ENCODE measurements at places on chromosomes 2 and 18. TPM values are rescaled to one million over a fixed set of nuclear protein-coding genes. Genes with fewer than 3 reads are reported as not detected.

NEU2 gene
- not detected for total RNA-seq

PHOSPHO2 gene
- 1.7 TPM for total RNA-seq

OR6B2 gene
- total RNA-seq: not detected

CD28 gene
- total RNA-seq: not detected

EIF5B gene
- total RNA-seq: 9.6 TPM

TACR1 gene
- not detected for total RNA-seq

UGT1A3 gene
- total RNA-seq: not detected

KLHL41 gene
- 0.34 TPM for total RNA-seq

TTC31 gene
- 20.8 TPM for total RNA-seq

PHLPP1 gene
- total RNA-seq: 5.5 TPM

SOX11 gene
- total RNA-seq: 7.4 TPM

MOCOS gene
- 6.4 TPM for total RNA-seq

B3GNT7 gene
- total RNA-seq: 0.50 TPM

ALLC gene
- not detected for total RNA-seq

CTAGE1 gene
- total RNA-seq: not detected

MAPK4 gene
- not detected for total RNA-seq

EPB41L3 gene
- 36.8 TPM for total RNA-seq

UGT1A9 gene
- total RNA-seq: not detected

DSG2 gene
- 11.0 TPM for total RNA-seq

ITPRIPL1 gene
- 3.7 TPM for total RNA-seq

CFAP65 gene
- not detected for total RNA-seq

IL36A gene
- total RNA-seq: not detected

EGR4 gene
- not detected for total RNA-seq

HOXD13 gene
- total RNA-seq: not detected

LMAN2L gene
- total RNA-seq: 20.2 TPM

IRS1 gene
- 43.6 TPM for total RNA-seq

PLGLB1 gene
- not detected for total RNA-seq

INHBB gene
- total RNA-seq: not detected

DAW1 gene
- 6.5 TPM for total RNA-seq

MATN3 gene
- 3.9 TPM for total RNA-seq

SLC38A11 gene
- total RNA-seq: not detected

LYG2 gene
- total RNA-seq: not detected

IL18RAP gene
- total RNA-seq: not detected

EPG5 gene
- 21.7 TPM for total RNA-seq

DSEL gene
- total RNA-seq: 18.0 TPM

TMEFF2 gene
- 19.3 TPM for total RNA-seq

SPEG gene
- total RNA-seq: 13.2 TPM

UPP2 gene
- total RNA-seq: not detected

KCNK3 gene
- total RNA-seq: not detected

AQP12A gene
- not detected for total RNA-seq

IL36B gene
- not detected for total RNA-seq

SLC5A6 gene
- 27.1 TPM for total RNA-seq

ADRA2B gene
- total RNA-seq: not detected

RBMS1 gene
- 33.5 TPM for total RNA-seq

SERPINB3 gene
- not detected for total RNA-seq

IL1RL1 gene
- total RNA-seq: 0.17 TPM

SP140L gene
- total RNA-seq: 4.9 TPM

C2orf80 gene
- not detected for total RNA-seq

CAPG gene
- total RNA-seq: 242 TPM

VIT gene
- total RNA-seq: not detected

MFSD2B gene
- 0.59 TPM for total RNA-seq

TPO gene
- not detected for total RNA-seq

SERPINB12 gene
- total RNA-seq: not detected

OXER1 gene
- under 0.01 TPM for total RNA-seq

Data from bronchus fibroblast of lung (primary cell).